Epithelial cell of proximal tubule (primary cell): ENCODE measurements at places on chromosomes 3 and 15. TPM values are rescaled to one million over a fixed set of nuclear protein-coding genes. Genes with fewer than 3 reads are reported as not detected.

Gene PTH1R
- 1.2 and 11.5 TPM in 2 replicates for total RNA-seq

Gene ABHD6
- total RNA-seq = 2.4 and 6.4 TPM in 2 replicates

Gene DHX36
- total RNA-seq = 24.5 and 49.7 TPM in 2 replicates

Gene TGM4
- 0.07 TPM in 1 of 2 replicates, not detected in the other for total RNA-seq

- DNase-seq = no peak
These were observed 67.8 kb upstream of the ICE2 start for GRCh38 chr15:60546744-60547143.

GRCh38 chr3:168624195-168624594 is 528.5 kb upstream of the GOLIM4 start:
- DNase-seq = no peak

Gene CDHR4
- not detected in 2 replicates for total RNA-seq

GRCh38 chr3:23710555-23710954 is 95.2 kb upstream of the UBE2E1 start:
- no peak for DNase-seq

Gene GUCA1C
- total RNA-seq = 0.23 and 0.58 TPM in 2 replicates

Gene ARPP21
- total RNA-seq = not detected in 2 replicates

- DNase-seq = no peak
These were observed 311.9 kb downstream of the EDEM1 start for GRCh38 chr3:5499404-5499803.

GRCh38 chr15:62432702-62433398 is 267.8 kb upstream of the C2CD4B start:
- DNase-seq = no peak

DNA sequence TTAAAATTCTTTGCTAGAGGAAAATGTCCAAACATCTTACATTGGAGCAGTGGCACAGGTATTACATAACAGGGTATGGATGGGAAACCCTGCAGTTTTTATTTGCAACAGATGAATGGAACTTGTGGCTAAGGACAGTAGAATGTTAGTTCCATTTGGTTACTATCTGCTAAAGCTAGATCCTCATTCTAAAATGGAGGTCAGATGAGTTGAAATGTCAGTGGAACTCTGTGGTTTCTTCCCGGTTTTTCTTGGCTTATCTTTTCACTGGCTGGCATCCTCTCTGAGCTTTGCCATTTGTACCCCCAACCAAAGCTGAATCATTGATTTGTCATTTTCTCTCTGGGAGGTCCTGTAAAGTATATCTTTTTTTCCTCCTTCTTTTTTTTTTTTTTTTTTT is 68.9 kb downstream of the ARMC8 start:
- no peak for DNase-seq

DNA sequence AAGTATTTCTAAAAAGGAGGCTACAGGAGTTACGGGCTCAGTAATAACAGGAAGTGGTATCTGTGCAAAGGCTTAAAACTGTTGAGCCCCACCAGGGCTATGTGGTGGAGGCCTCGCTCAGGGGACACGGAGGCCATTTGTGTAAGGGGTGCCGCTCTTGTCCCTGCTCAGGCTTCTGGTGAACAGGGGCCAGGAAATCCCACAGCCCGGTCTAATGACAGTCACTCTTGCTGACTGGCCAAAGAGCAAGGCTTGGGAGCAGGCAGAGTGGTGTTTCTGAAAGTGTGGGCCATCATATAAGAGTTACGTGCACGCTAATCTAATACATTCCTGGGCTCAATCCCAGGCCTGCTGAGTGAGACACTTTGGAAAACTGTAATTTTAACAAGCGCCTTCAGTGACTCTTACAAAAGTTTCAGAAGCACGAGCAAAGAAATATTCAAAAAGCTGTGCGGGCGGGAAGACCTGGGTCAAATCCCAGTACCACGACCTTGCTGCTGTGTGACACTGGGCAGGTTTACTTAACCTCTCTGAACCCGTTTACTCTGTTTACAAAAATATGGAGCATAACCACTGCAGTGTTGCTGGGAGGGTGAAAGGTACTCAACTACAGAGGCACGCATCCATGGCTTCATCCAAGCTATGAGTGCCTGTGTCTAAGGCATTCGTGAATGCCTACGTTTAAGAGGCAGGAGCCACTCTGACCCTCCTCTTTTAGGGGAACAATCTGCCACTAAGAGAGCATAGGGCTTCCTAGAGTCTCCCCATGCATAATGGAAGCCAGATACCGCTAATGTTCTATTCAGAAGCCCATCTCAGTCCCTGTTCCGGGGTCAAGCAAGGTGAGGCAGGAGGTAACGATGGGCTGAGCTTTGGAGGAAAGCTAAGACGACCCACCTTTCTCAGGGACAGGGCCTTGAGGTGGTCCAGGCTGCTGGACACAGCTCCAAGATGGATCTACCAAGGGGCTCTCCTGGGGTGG is 2.0 kb downstream of the ATP10A start:
- no peak for DNase-seq
